ENCODE measurements at places on chromosomes 12 and 14.

DNA sequence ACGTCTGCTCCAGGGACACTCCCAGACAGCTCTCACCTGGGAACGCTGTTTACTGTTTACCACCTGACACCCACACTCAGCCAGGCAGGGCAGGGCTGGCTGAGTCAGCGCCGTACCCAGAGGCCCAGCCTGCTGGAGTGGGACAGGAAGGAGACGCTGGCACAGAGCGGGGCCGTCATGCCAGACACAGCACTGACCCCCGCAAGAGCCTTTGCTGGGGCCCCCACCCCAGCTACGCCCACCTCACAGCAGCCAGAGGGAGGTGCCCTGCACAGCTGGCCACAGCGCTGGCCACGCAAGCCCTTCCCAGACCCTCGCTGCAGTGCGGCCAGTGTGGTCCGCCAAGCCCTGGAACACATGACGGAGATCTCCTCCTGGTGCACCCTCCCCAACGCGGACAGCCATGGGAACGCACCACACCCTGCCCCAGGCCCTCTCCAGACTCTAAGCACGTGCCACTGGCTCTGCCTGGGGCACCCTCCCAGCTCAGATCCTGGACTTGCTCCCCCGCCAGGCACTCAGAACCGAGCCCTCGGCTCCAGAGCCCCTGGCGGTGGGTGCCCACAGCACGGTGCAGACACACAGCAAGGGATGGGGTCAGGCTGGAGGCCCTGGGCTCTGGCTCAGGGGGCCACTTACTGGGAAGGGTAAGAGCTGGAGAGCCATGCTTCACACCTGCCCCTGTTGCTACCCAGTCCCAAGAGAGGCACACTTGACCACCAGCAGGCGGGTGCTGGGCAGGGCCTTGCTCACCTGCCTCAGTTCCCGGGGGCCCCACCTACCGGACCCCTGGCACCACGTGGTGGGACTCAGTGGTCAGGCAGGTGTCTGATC is 5.7 kb downstream of the AHNAK2 start:
- DNase-seq = no peak

GRCh38 chr14:59631237-59631636 is 54.6 kb upstream of the CCDC175 start:
- DNase-seq = peak; percentile 48

DNA sequence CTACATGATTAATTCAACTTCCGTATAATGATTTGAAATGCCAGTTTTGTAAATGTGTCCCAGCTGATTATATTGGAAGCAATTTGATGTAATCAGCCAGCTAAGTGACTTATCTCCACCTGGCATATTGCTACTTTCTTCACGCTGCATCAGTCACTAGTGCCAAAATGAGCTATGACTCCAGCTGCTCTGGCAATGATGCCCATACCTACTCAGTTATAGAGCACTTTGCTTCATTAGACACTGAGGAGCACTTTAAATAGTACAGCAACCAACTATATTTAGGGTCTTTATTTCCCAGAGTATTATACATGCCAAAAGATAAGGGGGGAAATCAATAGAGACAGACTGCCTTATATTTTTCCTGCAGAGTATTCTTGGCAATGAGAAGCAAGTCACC is 67.9 kb upstream of the LIN7A start:
- no peak for DNase-seq

- peak; percentile 83 for DNase-seq
Observed at GRCh38 chr12:109804820-109805761, 28.1 kb downstream of the TRPV4 start.

GRCh38 chr12:68037616-68038255 is 48.5 kb downstream of the IFNG-AS1 start:
- DNase-seq = no peak

DNA sequence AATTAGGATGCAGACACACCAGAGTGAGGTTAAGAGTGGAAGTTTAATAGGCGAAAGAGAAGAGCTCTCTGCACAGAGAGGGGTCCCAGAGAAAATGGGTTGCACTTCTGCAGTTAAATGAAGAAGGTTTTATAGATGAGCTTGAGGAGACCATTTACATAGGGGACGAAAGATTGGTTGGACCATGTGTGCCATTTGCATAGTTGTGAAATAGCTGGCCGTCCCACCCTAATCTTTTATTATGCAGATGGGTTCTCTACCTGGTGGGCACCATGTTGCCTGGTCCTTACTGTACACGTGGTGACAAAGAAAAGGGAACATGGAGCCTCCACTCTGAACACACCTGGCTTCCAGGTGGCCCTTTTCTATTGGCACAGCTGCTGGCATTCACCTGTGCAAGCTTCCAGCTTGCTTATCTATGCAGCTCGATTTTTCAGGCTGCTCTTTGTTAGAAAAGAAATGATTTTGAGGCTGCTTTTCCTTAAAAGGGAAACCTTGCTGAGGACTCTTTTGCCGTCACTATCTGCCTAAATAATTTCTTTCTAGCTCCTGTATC is 67.1 kb upstream of the SRSF5 start:
- DNase-seq = no peak

- DNase-seq = no peak
Observed at GRCh38 chr12:29566441-29566840, 69.0 kb upstream of the OVCH1 start.

DNA sequence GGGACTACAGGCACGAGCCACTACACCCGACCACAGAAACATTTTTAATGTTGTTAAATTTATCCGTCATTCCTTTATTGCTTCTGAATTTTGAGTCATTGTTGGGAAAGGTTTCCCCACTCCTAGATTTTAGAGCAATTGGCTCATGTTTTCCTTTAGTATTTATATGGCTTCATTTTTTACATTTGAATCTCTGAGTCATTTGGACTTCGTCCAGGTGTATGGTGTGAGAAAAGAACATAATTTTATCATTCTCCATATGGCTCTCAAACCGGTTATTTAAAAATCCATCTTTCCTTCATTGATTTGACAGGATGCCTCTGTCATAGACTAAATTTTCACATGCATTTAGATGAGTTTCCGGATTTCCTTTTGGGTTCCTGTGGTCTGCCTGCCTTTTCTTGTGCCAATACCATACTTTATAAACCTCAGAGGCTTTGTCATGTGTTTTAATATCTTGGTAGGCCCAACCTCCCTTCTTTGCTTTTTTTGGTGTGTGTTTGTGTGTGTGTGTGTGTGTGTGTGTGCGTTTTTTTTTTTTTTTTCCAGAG is 30.9 kb downstream of the LRTM2 start:
- no peak for DNase-seq
